Stimulated activated CD4-positive, alpha-beta T cell treated with anti-CD3 and anti-CD28 coated beads, Interleukin-4, amount 100 ng/mL, for 24 hours (primary cell): ENCODE measurements at places on chromosomes 12 and 14.

DNA sequence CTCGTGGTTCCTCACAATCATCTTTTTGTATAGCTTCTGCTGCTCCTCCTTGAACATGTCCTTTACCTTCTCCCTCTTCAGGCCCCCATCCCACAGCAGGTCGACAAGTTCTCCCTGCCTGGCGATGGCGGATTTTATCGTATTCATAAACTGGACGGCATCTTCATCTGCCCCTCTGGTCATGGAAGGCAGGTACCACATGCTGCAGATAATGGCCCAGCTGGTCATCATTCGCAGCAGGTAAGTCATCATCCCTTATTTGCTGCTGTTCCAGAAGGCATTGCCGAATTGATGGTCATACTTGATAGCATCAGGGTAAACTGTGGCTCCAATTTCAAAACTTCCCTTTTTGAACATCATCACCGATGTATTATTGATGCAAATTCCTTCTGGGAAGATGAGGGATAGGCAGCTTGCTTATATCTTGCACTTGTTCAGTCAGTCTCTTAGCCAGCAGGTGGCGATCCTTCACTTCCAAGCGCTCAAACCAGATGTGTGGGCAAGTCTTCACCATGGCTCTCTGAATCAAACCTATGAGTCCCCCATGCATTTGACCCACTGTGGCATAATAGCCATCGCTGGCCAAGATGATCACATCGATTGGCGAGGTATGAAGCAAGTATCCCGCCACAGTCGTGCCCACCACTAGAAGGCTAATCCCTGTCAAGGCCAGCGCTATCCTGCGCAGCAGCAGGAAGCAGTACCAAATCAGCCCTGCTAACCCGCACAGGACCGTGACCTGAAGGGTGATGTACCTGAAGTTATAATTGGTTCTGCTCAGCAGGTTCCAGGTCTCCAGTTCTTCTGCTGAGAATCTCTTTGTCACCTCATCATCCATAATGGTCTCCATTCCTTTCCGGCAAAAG is 381.5 kb upstream of the STXBP6 start:
- DNase-seq: no peak

GRCh38 chr12:25768151-25768550 is 190.3 kb upstream of the RASSF8 start:
- DNase-seq: no peak

DNA sequence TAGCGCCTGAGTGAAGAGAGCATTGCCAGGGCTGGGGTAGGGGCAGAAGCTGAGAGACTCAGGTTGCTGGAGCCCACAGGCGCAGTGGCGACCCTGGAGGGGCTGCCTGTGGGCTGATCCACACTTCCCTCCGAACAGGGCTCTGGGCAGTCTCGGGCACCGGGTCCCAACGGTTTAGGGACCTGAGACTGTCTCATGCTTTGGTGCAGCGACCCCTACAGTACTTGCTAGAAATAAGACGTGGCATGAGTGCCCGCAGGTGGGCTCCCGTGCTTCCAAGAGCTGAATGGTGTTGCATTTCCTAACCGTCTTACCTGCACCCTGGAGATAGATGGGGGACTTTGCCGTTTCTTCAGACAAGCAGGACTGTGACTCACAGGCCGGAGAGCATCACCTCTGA is 57.4 kb downstream of the AACS start:
- no peak for DNase-seq

DNA sequence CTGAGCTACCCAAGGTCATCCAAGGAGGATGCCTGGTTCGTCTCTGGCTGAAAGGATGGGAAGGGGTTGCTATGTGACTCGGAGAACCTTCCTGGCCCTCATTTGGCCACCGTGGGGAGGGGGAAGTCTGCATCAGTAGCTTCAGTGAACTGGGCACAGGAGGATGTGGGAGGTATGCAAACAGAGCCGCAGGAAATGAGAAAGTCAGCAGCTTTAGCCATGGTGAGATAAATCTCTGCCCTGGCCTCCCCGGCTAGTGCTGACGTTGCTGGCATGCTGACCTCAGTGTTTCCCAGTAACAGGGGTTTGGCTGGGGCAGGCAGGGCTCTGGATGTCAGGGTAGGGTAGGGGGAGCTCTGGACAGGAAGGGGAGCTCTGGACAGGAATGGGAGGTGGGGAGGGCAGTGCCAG is 2.3 kb upstream of the CEBPE start:
- DNase-seq: no peak

DNA sequence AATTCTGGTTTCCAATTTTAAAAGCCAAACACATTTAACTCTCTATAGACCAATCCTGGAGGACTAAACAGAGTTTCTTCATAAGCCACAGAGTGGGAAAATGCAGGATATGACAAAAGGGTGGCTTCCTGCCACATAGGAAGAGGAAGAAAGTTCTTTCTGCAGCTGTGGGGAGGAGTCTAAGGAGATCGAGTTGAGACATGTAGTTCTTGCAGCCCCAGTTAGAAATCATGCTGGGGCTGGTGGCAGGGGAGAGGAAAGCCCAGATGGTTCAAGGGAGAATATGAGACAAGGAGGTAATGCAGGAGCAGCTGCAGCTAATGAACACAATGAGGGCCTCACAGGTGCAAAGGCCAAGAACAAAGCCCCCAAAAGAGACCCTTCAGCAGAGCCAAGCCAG is 85.0 kb upstream of the ARID2 start:
- no peak for DNase-seq
